Activated CD4-positive, alpha-beta memory T cell treated with anti-CD3 and anti-CD28 coated beads for 36 hours (primary cell): ENCODE measurements at places on chromosomes 7 and 10. TPM values are rescaled to one million over a fixed set of nuclear protein-coding genes. Genes with fewer than 3 reads are reported as not detected.

Gene GSTO2
- total RNA-seq, result 2.6 TPM

DNA sequence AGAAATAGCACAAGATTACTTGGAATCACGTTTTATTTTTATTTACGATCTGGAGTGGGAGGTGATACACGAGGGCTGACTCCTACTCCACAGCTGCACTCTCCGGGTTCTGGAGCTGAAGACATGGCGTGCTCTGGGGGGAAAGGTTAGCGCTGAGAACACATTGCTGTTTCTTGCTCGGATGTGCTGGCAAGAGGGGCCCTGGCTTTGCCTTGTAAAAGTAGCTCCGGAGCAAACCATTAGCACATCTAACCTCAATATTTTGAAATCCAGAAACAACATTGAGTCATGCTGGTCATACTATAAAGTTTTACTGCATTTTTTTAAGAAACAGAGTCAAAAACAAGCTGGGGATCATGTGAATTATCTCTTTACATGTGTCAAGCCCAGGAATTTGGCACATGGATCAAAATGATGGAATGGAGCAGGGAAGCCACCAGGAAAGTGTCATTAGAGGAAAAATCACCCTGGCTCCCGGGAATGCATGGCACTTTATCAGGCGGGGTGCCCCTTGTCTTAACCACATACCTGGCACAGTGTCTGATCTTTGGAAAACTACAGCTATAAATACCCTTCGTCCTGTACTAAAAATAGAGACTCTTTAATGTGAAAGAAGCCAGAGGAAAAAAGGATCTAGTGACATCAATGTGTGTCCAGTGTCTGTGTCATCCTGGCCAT, 31.6 kb upstream of the LYZL1 start:
- H3K27ac ChIP-seq, result no peak overlapping the region
- no peak overlapping the region for H3K4me3 ChIP-seq
- no peaks in the 10 kb centered on the region for H3K36me3 ChIP-seq
- no peak for DNase-seq
- H3K4me1 ChIP-seq, result no peaks in the 10 kb centered on the region

Gene WDR91
- 11.0 TPM for total RNA-seq

- H3K4me1 ChIP-seq, result peaks cover 15% of the 10 kb centered on the region
- peaks cover under 1% of the 10 kb centered on the region for H3K36me3 ChIP-seq
Observed at GRCh38 chr7:25940086-25940906, 211.7 kb upstream of the NFE2L3 start.

DNA sequence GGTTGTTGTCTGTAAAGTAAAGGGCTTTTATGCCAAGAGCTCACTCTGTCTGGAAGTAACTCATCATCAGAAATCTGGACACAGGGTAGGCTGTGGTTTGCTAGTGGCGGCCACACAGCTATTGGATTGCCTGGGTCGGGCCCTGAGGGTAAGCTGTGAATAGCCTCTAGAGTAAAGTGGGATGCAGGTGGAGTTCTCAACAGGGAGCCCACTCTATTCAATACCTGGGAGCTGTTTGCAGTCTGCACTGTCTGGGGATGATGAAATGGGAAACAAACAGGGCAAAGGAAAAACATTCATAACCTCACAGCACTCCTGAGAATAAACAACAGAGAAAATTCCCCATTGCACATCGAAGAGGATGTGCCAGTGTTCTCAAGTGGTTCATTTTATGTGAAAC, 582.6 kb downstream of the CALN1 start:
- H3K27me3 ChIP-seq, result no peaks in the 10 kb centered on the region
- no peak overlapping the region for H3K27ac ChIP-seq
- no peaks in the 10 kb centered on the region for H3K4me1 ChIP-seq

DNA sequence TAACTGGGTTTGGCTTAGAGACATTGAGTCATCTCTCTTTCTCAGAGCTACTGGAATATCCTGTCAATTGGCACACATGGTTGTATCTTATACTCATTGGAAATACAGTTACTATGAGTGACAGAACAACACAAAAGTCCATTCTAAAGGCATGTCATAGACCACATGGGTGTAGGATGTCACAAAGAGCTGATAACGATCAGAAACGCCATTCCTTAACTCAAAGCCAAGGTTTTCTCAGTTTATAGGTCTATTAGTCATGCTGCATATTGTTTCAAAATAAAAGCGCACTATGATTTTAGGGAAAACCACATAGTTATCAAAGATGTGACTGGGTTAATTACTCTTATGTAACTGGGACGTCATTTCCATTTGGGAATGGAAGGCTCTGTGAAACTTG, 147.2 kb upstream of the FAM171A1 start:
- no peaks in the 10 kb centered on the region for H3K36me3 ChIP-seq
- peaks cover 8% of the 10 kb centered on the region for H3K27me3 ChIP-seq
- no peak overlapping the region for H3K4me3 ChIP-seq
- H3K27ac ChIP-seq, result no peak overlapping the region
- H3K4me1 ChIP-seq, result no peaks in the 10 kb centered on the region

DNA sequence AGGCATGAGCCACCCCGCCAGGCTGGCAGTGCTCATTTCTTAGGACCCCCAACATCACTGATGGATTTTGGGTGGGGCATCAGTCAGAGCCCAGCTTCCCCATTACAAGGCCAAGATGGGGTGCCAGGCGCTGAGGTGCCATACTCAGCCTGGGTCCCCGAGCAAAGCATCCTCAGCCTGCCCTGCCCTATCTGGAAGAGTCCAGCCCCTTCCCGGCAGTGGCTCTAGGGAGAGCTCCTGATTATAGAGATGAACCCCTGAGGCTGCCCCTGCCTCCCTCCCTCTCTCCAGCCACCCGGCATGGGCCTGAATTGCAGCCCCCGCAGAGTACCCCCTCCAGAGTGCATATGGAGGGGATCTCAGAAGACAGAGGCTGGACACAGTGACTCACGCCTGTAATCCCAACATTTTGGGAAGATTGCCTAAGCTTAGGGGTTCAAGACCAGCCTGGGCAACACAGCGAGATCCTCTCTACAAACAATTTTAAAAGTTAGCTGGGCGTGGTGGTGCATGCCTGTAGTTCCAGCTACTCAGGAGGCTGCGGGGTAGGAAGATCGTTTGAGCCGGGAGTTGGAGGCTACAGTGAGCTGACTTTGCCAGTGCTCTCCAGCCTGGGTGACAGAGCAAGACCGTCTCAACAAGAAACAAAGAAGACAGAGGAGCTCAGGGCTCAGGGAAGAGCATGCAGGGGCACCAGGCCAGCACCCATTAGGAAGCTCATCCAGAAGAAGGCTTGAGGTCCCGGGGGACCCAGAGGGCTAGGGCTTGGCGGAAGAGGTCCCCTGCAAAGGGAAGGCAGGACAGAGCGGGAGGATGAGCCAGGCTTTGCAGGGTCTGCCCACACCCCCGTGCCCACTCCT, 13.3 kb downstream of the LAT2 start:
- no peak for DNase-seq
- H3K36me3 ChIP-seq, result peaks cover 12% of the 10 kb centered on the region
- H3K27me3 ChIP-seq, result no peaks in the 10 kb centered on the region
- no peak overlapping the region for H3K4me3 ChIP-seq
- no peak overlapping the region for H3K27ac ChIP-seq
- H3K4me1 ChIP-seq, result peaks cover 3% of the 10 kb centered on the region

GRCh38 chr7:45157286-45157652, 322 bp upstream of the RAMP3 start:
- DNase-seq, result no peak
- no peak overlapping the region for H3K4me3 ChIP-seq
- H3K36me3 ChIP-seq, result no peaks in the 10 kb centered on the region
- H3K27ac ChIP-seq, result no peak overlapping the region
- no peaks in the 10 kb centered on the region for H3K4me1 ChIP-seq
- H3K27me3 ChIP-seq, result peaks cover 18% of the 10 kb centered on the region

GRCh38 chr7:136018104-136018503, 40.9 kb upstream of the MTPN start:
- no peak overlapping the region for H3K27ac ChIP-seq
- peak; percentile 14 for DNase-seq
- H3K27me3 ChIP-seq, result peaks cover 7% of the 10 kb centered on the region
- H3K36me3 ChIP-seq, result peaks cover 4% of the 10 kb centered on the region
- H3K4me3 ChIP-seq, result no peak overlapping the region

DNA sequence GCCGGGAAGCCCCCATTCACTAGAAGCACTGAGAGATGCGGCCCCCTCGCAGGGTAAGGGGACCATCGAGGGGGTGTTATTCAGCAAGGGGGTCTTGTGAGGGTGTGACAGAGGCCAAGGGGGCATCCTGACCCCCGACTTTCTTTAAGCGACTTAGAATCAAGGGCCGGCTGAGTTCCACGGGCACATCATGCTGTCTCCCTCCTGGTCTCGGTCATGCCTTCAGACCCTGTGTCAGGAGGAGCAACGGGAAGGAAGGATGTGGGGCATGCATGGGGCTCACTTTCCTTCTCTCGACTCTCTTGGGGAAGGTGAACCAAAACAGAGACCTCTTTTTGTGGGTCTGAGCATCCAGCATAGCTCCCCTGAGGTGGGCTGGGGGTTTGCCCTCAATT, 2.5 kb downstream of the ACSL5 start:
- peak overlapping the region; percentile 95 for H3K27ac ChIP-seq
- peaks cover 24% of the 10 kb centered on the region for H3K36me3 ChIP-seq
- H3K27me3 ChIP-seq, result no peaks in the 10 kb centered on the region
- peak; percentile 15 for DNase-seq

Gene CDH23
- total RNA-seq, result 2.6 TPM

GRCh38 chr10:74924251-74924963, 98.0 kb downstream of the KAT6B start:
- no peaks in the 10 kb centered on the region for H3K27me3 ChIP-seq
- H3K4me3 ChIP-seq, result no peak overlapping the region
- peaks cover 7% of the 10 kb centered on the region for H3K36me3 ChIP-seq
- H3K27ac ChIP-seq, result no peak overlapping the region

- H3K4me3 ChIP-seq, result peak within 1 kb of the TSS; percentile 39
- DNase-seq, result no peak
- H3K27me3 ChIP-seq, result peaks cover 29% of the 10 kb centered on the region
- peaks cover 5% of the 10 kb centered on the region for H3K36me3 ChIP-seq
Observed at GRCh38 chr10:126387931-126388911, at the start of gene ADAM12. Gene ADAM12, minus strand, starts transcription at chr10:126388477. Its CDS starts 332 bp downstream, at chr10:126388145.

DNA sequence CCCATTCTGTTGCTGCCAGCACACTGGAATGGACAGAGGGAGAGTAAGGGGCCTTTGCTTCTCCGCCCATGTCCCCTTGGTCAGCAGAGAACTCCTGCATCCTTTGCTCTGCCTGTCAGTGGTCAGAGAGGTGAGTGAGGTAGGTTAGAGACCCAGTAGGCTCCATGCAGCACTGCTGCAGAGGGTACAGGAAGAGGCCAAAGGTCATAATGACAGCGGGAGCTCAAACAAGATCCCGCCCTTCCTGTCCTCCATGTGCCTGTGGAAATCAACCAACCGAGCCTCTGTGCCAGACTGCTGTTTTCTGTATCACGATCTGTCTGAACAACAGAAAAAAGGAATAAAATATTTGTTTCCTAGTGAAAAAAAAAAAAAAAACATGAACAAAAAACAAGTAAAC, 81.4 kb downstream of the ZNF33B start:
- H3K27ac ChIP-seq, result no peak overlapping the region
- H3K36me3 ChIP-seq, result peaks cover 3% of the 10 kb centered on the region
- DNase-seq, result no peak
- H3K4me3 ChIP-seq, result no peak overlapping the region
- peaks cover 3% of the 10 kb centered on the region for H3K27me3 ChIP-seq

DNA sequence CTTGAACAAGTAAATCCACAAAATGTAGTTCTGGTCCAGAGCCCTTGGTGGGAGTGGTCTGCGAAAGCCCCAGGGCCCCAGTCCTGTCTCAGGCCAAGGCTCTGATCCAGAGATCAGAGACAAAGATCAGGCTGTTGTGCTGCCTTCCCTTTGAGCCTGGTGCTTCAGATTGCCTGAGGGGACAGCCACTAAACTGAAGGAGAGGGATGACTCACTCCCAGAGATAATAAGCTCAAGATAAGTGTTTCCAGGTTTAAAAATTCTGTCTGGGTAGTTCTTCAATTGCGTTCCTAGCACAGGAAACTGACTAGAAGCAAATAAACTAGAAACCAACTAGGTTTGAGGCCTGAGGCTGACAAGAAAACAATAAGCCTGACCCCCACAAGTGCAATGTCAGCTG, 190.2 kb downstream of the RAMP3 start:
- H3K27ac ChIP-seq, result no peak overlapping the region
- DNase-seq, result no peak
- H3K27me3 ChIP-seq, result peaks cover 9% of the 10 kb centered on the region
- H3K36me3 ChIP-seq, result no peaks in the 10 kb centered on the region
- no peaks in the 10 kb centered on the region for H3K4me1 ChIP-seq
- no peak overlapping the region for H3K4me3 ChIP-seq

DNA sequence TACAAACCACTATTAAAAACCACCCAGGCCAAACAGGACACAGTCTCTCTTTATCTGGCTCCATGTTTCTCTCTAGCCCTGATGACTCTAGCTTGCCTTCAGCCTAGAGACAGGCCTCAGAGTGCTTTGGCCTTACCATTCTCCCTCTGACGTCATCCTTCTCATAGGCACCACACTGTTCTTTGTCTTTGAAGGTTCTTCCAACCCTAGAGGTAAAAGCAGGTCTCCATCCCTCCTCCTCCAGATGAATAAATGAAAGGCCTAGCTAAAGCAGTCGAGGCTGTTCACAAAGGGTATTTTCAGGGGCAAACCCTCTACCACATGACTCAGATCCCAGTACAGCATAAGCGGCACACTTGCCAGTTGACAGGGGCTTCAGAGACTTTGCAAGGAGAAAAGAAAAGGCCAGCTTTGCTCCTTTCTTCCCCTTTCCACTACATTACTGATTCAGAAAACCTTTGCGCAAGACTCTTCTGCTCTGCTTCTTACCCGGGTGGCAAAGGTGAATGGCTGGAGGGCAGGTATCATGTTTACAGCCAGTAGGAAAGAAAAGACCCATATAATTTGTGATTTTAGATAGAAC, 14.8 kb downstream of the NFE2L3 start:
- DNase-seq, result peak; percentile 60
- peak overlapping the region; percentile 94 for H3K27ac ChIP-seq
- peaks cover 23% of the 10 kb centered on the region for H3K36me3 ChIP-seq
- peaks cover 52% of the 10 kb centered on the region for H3K4me1 ChIP-seq
- H3K4me3 ChIP-seq, result peak overlapping the region; percentile 11
